ENCODE measurements at places on chromosomes 11 and 22.

DNA sequence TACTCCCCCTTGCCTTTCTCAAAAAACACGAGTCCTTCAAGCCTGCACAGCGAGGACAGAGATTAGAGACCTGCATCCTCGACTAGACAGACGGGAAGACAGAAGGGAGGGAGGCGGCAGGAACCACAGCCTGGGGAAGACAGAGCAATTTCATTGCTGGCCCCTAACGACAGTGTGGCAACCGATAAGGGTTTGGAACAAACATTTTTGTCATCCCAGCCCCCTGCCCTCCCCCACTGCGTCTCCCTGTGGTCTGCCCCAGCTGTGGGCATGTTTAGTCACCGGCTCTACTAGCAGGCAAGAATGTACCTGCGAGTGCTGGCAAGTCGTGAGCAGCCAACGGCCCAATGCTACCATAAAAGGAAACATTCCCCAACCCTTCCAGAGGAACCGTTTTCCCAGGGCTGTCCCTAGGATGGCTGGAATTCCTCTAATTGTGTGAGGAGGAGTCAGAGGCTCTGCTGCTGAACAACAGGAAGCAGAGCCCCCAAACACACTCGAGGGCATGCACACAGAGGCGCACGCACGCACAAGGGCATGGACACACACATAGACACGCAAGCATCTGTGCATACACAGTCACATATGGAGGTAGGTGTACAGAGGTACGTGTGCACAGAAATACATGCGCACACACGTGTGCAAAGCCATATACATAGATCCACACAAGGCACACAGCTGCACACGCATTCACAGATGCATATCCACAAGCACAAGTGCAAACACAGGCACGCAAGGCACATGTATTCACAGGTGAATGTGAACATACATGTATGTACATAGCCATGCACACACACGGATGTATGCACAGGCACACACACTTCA is 58.3 kb downstream of the MYH9 start:
- DNase-seq = peak; percentile 93

- no peak for DNase-seq
Observed at GRCh38 chr11:116788534-116788933, 711 bp upstream of the ZPR1 start.

DNA sequence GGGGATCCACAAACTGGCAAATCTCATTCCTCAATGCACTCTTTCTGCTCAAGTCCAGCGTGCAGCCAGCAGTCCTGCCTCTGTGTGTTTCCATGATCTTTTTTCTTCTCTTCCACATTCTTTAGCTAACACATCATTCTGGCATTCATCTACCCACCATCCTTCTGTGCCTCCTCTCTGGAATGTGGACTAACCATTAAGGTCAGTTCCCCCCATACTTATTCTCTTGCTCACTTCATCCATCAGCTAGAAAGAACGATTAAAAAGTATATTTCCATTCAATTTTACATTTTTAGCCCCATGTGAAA is 7.8 kb downstream of the KIRREL3 start:
- no peak for DNase-seq

GRCh38 chr11:99739464-99740089 is 718.8 kb downstream of the CNTN5 start:
- DNase-seq = peak; percentile 21

DNA sequence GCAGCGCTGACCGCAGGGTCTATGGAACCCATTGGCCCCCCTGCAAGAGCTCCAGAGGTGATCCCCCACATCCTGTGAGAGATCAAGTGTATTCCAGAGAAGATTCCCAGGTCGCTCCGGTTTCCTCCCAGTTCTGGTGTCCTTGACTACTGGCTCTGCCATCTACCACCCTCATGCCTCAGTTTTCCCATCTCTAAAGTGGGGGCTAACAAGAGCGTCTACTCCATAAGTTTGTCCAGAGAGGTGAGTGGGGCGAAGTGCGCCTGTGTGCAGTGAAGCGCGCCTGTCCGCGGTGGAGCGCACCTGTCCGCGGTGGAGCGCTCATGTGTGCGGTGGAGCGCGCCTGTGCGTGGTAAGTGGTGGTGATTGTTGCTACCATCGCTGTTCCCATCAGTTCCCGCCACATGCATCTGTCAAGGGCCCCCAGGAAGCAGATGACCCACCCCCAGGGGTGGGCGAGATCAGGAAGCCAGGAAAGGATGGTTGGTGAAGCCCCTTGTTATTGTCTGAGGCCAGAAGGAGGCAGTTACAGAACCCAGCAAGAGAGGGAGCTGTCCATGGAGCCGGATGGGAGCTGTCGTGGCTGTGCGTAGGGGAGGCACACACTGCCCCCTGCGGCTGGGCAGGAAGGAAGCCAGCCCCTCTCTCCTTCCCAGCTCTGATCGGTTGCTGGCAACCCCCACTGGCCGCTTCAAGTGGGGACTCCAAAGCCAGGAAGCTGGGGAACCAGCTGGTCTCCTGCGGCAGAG is 73.2 kb upstream of the FGF3 start:
- peak; percentile 20 for DNase-seq
